Ecto neural progenitor cell (in vitro differentiated cells): ENCODE measurements at places on chromosomes 1 and 21.

- no peak for DNase-seq
Measured at GRCh38 chr21:34182436-34182835, 109.1 kb downstream of the MRPS6 start.

- peak; percentile 81 for DNase-seq
Measured at GRCh38 chr1:77281491-77282186, at the start of gene AK5. Gene AK5, plus strand, starts transcription at chr1:77282019. Its CDS starts 295 bp downstream, at chr1:77282314.

DNA sequence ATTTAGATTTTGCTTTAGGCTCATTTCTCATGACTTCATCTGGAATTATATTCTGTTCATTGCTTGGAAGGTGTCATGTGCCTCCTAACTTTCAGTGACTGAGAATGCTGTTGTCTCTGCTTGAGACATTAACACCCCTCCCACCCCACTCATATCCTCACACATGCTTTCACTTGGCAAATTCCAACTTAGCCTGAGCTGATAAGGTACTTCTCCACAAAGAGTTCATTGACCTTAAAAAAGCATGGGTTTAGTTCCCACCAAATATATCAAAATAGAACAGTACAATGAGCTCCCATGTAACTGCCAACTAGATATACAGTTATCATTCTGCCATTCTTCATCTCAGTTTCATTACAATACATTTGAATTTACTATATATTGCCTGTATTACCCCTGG is 576.5 kb upstream of the ADGRL2 start:
- no peak for DNase-seq

- no peak for DNase-seq
Measured at GRCh38 chr1:107414550-107414949, 273.7 kb downstream of the NTNG1 start.

GRCh38 chr21:33075128-33075527 is 5.2 kb downstream of the OLIG1 start:
- peak; percentile 65 for DNase-seq

GRCh38 chr1:70893381-70893780 is 154.2 kb downstream of the PTGER3 start:
- no peak for DNase-seq

GRCh38 chr1:82227306-82228095 is 426.8 kb downstream of the ADGRL2 start:
- no peak for DNase-seq

- DNase-seq = no peak
Measured at GRCh38 chr1:180935326-180936109, 22.8 kb downstream of the KIAA1614 start.

- no peak for DNase-seq
Measured at GRCh38 chr1:245411245-245412036, 256.7 kb downstream of the KIF26B start.

DNA sequence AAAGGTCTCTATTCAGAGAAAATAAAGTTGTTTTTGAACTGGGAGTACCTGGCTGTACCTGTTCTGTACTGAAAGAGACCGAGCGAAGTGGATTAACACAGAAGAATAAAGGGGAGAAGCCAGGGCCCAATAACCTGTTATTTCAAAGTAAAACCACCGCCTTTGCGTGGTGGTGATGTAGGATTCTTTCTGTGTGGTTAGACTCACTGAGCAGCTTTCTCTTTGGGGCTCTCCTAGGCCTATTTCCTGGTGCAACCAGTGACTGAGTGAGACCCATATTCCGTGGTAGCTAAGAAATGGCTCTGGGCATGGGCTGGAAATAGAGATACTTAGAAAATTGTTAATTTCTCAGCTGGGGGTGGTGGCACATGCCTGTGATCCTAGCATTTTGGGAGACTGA is 99.9 kb downstream of the XCL2 start:
- DNase-seq = no peak

- no peak for DNase-seq
Measured at GRCh38 chr1:20037877-20038276, 32.1 kb upstream of the PLA2G5 start.

DNA sequence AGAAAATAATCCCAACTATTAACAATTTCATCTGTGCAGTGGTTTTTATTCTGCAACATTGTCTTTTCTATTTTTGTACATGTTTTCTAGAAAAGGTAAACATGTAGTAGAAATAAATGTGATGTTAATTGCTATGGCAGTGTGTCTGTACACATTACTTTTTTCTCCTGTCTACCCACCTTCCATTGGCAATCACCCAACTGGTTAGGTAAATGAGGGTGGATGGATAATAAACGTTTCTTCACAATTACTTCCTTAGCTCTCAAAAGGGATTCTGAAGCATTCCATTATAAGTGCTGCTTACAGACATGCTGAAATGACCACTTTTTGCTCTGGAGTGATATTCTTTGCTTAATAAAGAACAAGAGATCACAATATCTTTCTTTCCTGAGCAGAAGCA is 61.4 kb downstream of the MAGI3 start:
- DNase-seq = no peak

DNA sequence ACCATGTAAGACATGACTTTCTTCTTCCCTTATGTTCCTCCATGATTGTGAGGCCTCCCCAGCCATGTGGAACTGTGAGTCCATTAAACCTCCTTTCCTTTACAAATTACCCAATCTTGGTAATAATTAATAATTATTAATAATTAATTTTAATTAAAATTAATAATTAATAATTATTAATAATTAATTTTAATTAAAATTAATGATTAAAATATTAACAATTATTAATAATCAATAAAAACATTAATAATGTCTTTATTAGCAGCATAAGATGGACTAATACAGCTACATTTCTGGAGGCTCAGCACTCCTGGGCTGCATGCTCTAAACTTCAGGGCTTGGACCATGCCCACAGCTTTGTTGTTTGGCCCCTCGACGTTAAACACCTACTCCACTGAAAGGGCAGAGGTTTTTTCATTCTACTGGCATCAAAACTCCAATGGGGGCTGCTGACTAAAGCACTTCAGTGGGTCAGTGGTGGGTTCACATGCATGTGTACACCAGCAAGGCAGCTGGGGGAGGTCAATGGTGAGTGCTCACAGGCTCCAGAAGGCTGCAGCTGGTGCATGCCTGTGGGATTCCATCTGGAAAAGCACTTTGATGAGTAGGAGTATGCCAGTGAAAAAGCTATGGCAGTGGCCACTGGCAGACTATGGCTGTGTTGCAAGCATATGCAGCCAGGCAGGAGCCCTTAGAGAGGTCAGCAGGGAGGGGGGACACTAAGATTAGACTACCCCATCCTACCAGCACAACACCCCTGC is 561.3 kb downstream of the NCAM2 start:
- DNase-seq = no peak

DNA sequence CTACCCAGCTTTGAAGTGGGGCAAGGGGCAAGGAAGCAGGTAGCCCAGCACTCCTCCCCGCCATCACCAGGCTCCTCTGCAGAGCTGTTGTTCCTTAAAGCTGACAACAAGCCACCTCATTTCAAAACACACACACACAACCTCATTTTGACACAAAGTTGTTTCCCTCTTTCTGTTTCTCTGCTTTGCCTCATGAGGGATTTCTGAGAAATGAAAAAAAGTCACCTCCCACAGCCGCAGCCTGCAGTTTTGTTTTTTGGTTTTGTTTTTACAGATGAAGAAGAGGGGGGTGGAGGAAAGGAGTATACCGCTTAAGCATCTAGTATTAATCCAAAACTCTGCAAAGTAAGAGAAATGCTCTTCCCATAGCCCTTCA is 12.1 kb downstream of the MCL1 start:
- peak; percentile 49 for DNase-seq

GRCh38 chr1:7371926-7372325 is 399.2 kb upstream of the VAMP3 start:
- DNase-seq = no peak

GRCh38 chr1:155833665-155834295 is 23.2 kb downstream of the GON4L start:
- no peak for DNase-seq

DNA sequence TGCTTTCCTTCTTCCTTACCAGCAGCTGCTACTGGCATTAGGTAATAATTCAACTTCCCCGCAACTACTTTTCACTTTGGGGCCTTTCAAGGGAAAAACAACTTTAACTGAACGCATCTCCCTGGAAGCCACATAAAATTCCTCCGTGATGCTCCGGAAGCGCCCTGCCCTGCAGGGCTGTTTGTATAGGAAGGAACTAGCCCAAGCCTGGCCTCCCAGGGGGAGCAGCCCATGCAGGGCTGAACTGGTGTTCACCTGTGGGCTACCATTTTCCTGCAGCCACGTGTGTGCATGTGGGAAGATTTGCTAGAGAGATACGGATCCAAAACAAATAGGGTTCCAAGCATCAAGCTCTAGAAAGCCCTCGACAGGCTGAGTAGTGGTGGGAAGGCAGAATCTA is 14.4 kb downstream of the CLDN14 start:
- DNase-seq = no peak

GRCh38 chr1:37596182-37596667 is 488 bp upstream of the GNL2 start:
- DNase-seq = no peak

- DNase-seq = peak; percentile 81
Measured at GRCh38 chr1:31745096-31745945, 18.8 kb downstream of the ADGRB2 start.

DNA sequence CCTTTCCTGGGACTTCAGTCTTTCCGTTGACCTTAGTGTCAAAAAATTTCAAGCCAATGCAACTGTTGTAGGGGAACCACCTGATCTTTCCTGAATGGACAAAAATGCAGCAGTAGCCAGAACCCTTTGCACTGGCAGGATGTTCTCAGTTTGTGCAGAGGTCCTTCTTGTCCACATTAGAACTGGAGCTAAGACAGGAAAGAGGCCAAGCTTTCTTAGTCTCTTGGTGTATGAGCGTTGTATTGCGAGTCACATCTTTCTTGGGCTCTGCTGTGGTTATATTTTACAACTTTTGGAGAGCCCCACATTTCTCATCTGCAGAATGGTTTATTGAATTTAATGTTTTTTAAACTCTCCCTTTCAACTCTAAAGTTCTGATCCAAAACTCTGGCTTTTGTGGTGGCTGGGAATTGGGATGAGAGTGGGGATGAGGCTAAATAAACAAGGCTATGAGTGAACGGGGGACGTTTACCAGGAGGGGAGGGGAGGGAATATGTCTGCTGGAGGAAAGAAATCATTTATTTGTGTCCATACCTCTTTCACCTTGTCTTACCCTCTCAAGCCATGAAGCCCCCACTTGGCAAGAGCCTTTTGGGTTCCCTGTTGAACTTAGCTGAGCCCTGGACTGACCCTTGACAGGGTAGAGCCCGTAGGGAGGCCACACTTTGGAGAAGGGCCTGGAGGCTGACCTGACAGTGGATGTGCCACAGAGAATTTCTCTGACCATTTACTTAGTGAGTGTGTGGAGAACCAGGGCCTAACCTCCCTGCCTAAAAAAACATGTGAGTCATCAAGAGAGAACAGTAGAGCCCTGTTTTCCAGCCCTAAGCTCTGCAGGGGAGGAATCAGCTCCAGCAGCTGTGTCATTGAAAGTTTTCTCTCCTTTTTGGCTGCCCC is 586 bp downstream of the CHI3L2 start:
- DNase-seq = no peak

DNA sequence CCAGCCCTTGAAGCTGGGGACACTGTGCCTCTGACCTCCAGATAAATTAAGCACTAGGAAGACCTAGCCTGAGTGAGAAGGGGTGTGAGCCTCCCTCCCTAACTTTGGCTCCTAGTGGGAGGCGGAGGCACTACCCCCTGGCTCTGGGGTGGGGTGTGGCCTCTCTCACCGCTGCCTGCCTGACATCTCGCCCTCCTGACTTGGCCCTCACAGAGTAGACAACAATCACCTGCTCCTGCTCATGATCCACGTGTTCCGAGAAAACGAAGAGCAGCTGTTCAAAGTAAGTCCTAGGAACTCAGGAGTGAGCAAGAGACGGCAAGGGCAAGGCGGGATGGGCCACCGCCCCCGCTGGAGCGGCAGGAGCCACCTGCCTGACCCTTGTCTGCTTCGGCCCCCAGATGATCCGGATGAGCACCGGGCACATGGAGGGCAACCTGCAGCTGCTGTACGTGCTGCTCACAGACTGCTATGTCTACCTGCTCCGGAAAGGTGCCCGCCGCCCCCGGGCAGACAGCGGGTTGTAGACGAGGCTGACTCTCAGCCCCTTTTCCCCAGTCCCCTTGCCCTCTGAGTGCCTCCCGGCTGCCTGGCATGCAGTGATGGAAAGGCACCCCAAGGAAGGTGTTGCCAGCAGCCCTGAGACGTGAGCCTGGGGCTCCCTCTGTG is 8.1 kb upstream of the SLC25A34 start:
- DNase-seq = no peak

- no peak for DNase-seq
Measured at GRCh38 chr1:213274140-213274539, 223.1 kb downstream of the RPS6KC1 start.

- DNase-seq = no peak
Measured at GRCh38 chr1:28244549-28245251, 8.8 kb downstream of the ATP5IF1 start.

DNA sequence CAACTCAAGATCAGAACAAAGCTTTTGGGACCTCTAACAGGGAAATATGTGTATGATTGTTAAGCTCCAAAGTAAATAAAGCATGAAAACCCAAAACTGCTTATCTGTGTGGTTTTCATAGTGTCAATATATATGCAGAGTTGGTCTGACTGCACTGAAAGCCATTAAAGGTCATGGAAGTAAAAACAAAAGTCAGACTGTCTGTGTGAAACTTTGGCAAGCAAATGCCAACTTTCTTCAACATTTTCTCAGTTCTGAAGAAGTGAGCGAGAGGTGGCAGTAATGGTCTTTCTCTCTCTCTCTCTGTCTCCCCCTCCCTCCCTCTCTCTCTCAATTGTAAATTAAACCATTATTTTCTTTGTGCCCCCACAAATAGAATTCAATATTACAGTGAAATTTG is 100.1 kb upstream of the S1PR1 start:
- no peak for DNase-seq

GRCh38 chr1:214383381-214384372 is 102.7 kb downstream of the SMYD2 start:
- no peak for DNase-seq

GRCh38 chr1:153928245-153928644 is 5.5 kb upstream of the GATAD2B start:
- DNase-seq = no peak

GRCh38 chr1:193222056-193222615 is 35.7 kb upstream of the B3GALT2 start:
- no peak for DNase-seq

- no peak for DNase-seq
Measured at GRCh38 chr1:10692401-10693021, 103.9 kb downstream of the CASZ1 start.

GRCh38 chr1:98792123-98792522 is 130.6 kb downstream of the SNX7 start:
- DNase-seq = no peak

GRCh38 chr1:186611156-186611555 is 69.1 kb downstream of the PTGS2 start:
- DNase-seq = no peak
